T-cell (primary cell): ENCODE measurements at places on chromosomes 5 and 9. TPM values are rescaled to one million over a fixed set of nuclear protein-coding genes. Genes with fewer than 3 reads are reported as not detected.

DNA sequence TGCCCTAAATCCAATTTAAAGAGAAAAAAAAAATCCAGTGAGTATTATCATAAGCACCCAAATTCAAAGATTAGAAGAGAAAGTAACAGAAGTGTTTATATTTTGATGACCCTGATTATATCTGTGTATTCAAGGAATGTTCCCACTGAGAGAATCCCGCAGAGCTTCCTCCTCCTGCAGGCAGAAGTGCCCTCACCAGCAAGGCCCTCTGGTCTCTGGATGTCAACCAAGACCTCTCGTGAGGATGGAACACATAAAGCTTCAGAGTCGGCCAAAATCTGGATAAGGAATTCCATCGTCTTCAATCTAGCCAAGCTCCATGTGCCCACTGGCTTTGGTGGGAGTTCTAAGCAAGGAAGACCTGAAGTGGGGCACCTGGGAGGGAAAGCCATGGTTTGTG lies 18.1 kb downstream of the PTCH1 start:
- no peak overlapping the region for H3K4me3 ChIP-seq
- no peak for DNase-seq
- no peak overlapping the region for H3K27ac ChIP-seq
- H3K27me3 ChIP-seq: peaks cover 4% of the 10 kb centered on the region

DNA sequence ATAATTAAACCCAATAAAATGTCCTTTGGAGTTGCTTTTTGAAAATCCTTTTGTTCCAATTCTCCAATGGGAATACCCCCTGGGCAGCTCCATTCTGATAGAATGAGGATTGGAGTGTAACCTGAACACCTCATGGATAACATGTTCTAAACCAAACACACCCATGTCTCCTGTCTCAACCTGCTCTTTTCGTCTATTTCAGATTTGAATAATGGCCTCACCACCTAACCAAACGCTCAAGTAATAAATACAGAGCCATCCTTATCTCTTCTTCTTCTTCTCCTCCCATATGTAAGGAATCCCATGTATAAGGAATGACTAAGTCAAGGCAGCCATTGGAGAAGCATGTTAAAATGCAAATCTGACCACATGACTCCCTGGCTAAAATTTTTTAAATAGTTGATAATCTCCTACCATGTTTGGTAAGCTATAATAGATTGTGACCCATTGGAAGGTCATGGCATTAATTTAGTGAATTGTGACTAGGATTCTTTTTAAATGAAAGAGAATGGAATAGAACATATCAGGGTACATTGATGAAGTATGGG lies 26.0 kb downstream of the ELL2 start:
- no peak for DNase-seq
- H3K36me3 ChIP-seq: no peaks in the 10 kb centered on the region
- H3K4me3 ChIP-seq: no peak overlapping the region
- no peaks in the 10 kb centered on the region for H3K4me1 ChIP-seq

- no peak for DNase-seq
- H3K27ac ChIP-seq: no peak overlapping the region
- H3K4me3 ChIP-seq: no peak overlapping the region
- no peaks in the 10 kb centered on the region for H3K4me1 ChIP-seq
These were observed 48.4 kb upstream of the FOXI1 start for GRCh38 chr5:170057311-170057710.

DNA sequence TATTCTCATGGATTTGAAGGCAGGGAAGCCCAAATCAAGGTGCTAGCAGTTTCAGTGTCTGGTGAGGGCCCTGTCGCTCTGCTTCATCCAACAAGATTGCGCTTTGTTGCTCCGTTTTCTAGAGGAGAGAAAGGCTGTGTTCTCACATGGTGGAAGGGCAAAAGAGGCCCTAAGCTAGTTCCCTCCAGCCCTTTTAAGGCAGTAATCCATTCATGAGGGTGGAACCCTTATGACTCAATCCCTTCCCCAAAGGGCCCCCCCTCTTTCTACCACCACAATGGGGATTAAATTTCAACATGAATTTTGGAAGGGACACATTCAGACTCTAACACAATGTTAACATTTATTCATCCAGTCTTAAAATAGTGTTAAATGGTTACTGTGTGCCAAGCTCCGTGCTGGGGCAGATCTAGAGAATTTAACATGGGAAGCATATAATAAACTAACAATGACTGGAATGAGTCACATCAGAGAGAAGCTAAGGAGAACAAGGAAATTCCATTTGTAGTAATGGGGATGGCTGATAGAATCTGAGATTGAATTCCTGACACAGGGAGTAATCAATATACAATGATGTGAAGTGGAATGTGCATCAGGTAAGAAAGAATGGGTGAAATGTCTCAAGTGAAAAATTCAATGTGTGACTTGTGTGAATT lies 382.8 kb upstream of the ZNF608 start:
- H3K4me3 ChIP-seq: no peak overlapping the region
- no peaks in the 10 kb centered on the region for H3K4me1 ChIP-seq
- no peak overlapping the region for H3K27ac ChIP-seq

DNA sequence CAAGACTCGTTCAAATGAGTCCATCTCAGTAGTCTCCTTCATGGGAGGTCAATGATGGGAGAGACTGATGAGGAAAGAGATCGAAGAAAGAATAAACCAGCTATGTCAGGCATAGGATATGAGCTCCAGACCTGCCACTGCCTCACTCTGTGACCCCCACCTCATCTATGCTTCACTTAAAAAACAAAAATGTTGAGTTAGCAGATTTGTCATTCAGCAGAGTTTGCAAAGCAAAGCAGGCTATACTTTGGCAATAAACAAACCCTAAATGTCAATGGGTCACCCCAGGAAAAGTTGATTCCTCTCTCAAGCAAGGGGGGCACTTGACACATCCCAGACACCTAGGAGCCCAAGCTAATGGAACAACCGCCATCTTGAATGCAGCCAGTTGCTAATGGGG lies 117.0 kb downstream of the GABBR2 start:
- DNase-seq: no peak
- H3K36me3 ChIP-seq: no peaks in the 10 kb centered on the region
- H3K27me3 ChIP-seq: peaks cover 23% of the 10 kb centered on the region
- no peak overlapping the region for H3K27ac ChIP-seq
- H3K4me3 ChIP-seq: no peak overlapping the region

DNA sequence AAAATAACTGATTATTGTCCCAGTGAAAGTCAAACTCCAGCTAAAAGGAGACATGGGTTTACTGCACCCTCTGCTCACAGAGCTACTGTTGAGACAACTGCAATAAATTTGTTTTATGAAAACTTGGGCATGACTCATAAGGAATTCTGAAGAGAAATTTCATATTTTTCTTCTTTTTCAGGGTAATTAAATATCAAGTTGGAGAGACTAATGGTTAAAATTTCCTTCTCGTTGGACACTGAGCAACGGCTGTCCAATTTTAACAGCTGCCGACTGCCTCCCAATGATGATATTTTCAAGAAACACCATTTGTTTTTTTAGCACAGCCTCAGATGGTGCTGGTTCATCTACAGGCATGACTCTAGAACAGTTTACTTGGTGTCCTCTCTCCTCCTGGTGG lies 259.2 kb upstream of the RGMB start:
- no peak for DNase-seq
- no peak overlapping the region for H3K4me3 ChIP-seq
- no peaks in the 10 kb centered on the region for H3K36me3 ChIP-seq
- no peaks in the 10 kb centered on the region for H3K4me1 ChIP-seq
- H3K27ac ChIP-seq: no peak overlapping the region
- H3K27me3 ChIP-seq: no peaks in the 10 kb centered on the region

- peaks cover 2% of the 10 kb centered on the region for H3K27me3 ChIP-seq
- no peaks in the 10 kb centered on the region for H3K36me3 ChIP-seq
- no peak overlapping the region for H3K4me3 ChIP-seq
- no peak overlapping the region for H3K27ac ChIP-seq
- DNase-seq: no peak
These were observed 48.0 kb downstream of the EPB41L4A start for GRCh38 chr5:112371067-112371466.

Gene FBP1
- total RNA-seq: 3.8 TPM

Gene SLC45A2
- 0.20 TPM for total RNA-seq

Gene ZDHHC21
- total RNA-seq: 6.2 TPM

Gene RANBP17
- not detected for total RNA-seq
